ENCODE measurements at places on chromosomes 4 and X. TPM values are rescaled to one million over a fixed set of nuclear protein-coding genes. Genes with fewer than 3 reads are reported as not detected.
A peak's percentile ranks its signal among the peaks of the same experiment; 100 is the strongest.

NEUROG2 gene
- total RNA-seq, result not detected

RENBP gene
- total RNA-seq, result 6.9 TPM

MND1 gene
- total RNA-seq, result 6.9 TPM

RBM41 gene
- 8.0 TPM for total RNA-seq

GRCh38 chr4:99383399-99383798 is 30.9 kb upstream of the ADH1C start:
- no peak for DNase-seq

DNA sequence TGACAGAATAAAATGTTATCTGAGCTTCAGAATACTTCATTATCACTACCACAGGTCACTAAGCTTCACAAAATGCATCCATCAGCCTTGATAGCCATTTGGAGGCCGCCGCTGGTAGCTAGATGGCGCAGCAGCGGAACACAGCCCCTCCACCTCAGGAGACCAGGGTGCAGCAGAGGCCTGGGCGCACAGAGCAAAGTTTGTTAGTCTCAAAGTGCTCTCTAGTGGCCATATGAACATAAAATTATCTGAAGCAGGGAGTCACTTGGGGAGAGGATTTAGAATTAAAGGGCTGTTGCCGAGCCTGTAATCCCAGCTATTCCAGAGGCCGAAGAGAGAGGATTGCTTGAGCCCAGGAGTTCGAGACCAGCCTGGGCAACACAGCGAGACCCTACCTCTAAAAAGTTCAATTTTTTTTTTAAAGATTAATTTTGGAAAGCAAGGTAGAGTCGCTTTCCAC is 8.1 kb upstream of the DCTD start:
- DNase-seq, result peak; percentile 55

GRCh38 chr4:122293374-122294365 is 85.1 kb upstream of the ADAD1 start:
- no peak for DNase-seq

GRCh38 chr4:115580901-115581300 is 467.5 kb upstream of the NDST4 start:
- DNase-seq, result no peak

- DNase-seq, result no peak
Measured at GRCh38 chr4:76515975-76516843, 81.2 kb downstream of the SHROOM3 start.

- DNase-seq, result no peak
Measured at GRCh38 chrX:57915680-57916079, 5.4 kb upstream of the ZXDA start.

DNA sequence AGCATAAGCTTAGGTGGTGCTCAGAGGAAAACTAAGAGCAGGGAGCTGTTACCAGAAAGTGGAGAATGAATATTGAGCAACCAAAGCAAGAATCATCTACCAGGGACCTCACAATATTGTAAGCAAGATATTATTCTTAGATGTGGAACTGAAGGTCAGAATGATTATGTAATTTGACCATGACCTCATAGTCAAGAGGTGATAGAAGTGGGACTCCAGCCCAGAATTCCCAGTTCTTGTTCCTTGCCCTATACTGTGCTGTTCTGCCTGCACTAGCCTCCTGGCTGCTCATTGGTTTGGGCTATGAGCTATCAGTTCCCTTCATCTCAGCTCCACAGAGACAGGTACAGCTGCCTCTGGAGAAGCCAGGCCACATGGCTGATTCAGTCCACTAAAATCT is 229.4 kb downstream of the LDB2 start:
- DNase-seq, result no peak

DNA sequence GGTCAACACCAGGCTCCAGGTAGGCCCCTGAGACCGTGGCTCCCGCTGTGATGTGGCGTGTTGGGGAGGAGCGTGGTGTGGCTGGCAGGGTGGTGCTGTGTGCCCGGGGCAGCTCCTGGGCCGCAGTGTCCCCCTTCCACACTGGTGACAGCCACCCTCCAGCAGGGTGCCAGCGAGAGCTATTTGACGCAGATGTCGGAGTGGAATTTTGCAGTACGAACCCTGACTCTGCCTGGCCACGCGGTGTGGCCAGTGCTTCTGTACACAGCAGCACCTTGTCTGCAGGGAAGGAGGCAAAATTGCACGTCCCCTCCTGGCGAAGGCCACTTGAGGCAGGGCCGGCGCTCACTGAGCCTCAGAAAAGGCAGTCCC is 53.2 kb downstream of the CPZ start:
- DNase-seq, result no peak

DNA sequence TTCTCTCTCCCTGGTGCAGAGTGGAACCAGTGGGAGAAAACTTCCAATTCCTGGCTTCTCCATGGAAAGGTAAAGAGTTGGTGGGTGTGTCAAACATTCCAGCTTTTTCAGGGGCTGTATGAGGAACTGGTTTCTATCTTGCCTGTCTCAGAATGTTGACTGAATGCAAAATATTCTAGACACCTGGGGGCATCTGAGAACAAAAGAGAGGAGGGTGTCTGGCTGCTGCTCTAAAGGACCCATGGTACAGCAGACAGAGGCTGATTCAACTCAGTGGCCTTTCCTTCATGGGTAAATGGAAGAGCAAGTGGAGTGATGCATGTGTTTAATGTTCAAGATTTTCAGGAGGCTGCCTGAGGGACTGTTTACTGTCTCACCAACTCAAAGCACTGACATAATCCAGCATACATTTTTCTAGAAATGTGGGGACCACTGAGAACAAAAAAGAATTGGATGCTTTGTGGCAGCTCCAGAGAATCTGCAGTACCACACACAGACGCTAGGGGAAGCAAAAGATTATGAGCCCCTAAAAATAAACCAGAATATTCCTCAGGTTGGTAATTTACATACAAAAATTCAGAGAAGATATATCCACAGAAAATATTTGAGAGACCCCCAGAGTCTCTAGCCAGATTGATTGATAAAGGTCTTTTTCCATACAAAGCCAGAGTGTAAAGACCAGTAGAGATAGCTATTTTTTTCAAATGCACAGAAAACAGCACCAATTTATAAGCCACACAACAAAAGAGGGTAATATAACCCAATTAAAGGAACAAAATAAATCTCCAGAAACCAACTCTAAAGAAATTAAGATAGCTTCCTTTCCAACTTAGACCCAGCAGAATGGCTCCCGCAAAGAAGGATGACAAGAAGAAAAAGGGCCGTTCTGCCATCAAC is 48.0 kb upstream of the STARD8 start:
- DNase-seq, result no peak

DNA sequence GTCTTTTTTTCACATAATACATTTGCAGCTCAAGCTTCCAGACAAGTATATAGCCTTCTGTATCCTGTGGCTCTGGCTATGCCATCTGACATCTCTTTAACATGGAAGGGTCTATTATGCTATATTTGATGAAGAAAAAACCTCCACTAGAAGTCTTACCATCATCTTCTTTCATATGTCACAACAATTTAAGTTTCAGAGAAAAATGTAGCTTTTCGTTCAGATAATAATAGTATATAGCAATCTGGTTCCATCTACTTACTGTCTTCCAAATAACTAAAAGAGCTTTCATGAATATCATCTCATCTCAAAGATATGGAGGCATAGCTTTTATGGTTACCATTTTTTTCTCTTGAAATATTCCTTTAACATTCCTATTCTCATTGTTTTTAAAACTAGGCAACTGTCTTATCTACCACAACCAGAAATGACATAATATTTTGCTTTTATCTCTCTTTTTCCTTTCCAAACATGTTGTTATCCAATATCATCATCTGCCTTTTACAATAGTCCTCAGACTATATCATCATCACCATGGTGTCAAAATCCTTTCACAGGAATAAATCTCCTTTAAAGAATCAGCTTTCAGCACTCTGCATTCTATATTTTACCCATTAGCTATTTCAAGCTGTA is 1005.1 kb downstream of the PDHA2 start:
- no peak for DNase-seq

DNA sequence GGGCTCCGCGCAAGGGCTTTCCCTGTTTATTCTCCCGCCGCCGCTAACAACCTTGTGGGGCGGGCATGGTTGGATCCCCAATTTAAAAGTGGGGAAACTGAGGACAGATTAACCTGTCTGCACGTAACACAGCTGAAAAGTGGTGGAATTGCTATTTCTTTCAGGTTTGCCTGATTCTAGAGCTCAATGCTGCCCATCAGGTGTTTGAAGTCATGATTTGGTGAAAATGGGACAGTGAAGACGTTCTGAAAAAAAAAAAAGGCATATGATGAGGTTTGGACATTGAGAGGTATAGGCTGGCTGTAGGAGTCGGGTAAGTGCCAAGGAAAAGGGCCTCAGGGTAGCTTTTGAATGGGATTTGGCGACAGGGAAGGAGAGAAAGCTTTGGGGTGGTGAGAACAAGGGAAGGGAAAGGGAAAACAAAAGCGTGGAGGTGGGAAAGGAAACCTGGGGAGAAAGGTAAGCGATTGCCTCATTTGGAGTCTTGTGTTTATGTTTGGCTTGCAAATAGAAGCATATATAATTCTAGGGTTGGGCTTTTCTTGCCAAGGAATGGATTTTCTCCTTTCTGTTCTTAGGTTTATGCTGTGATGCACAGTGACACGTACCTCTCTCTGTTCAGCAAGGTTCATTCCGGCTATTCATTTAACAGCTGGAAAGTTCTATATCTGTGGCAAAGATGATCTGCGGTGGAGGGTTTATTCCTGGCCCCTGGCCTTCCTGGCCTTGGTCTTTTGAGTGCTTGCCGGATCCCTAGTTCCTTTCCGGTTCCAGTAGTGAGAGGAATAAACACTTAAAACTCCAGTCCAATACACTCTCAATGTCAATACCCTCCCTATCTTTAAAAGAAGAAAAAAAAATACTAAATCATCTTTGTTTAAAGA is 2.4 kb upstream of the STIM2 start:
- no peak for DNase-seq

DNA sequence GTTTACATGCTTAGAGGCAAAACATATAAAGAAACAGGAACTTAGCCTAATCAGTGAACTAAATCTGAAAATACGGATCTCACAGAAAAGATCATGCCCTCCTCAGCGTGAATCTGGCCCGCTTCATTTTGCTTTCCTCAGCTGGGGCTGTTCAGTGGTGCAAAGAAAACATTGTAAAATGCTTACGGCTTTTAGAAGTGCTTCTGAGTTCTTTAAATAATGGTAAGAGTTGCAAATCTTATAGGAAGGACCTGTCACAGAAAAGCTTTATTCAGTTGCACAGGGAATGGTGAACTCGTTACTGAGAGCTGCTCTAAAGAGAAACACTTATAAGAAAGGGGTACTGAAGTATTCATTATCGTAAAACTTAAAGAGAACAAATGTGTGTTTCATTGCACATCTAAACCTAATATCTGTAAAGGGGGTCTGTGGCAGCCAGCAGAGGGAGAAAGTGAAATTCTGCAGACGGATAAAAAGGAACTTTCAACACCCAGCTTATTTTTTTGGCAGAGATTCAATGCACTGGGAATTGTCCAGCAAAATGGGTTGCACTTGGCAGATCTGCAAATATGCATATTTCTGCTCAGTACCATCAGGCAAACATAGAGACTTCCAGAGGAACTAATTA is 139.2 kb upstream of the ANK2 start:
- no peak for DNase-seq

DNA sequence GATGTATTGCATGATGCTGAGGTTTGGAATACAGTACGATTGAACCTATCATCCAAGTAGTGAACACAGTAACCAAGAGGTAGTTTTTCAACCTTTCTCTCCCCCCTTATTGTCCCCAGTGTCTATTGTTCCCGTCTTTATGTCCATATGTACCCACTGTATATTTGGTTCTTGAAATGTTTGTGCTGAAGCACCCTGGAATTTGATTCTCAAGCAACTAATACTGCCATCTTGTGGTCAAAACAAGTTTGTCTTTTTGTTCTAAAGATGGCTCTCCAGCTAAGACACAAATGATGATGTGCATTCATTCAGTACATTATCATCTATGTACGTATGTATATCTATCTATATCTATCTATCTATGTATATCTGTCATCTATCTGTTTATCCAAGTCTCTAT is 33.5 kb upstream of the DCX start:
- DNase-seq, result no peak
